ENCODE measurements at places on chromosomes 4 and X.

- no peak for DNase-seq
Observed at GRCh38 chrX:134074151-134074550, 88.8 kb upstream of the GPC3 start.

GRCh38 chr4:19752599-19752998, 499.1 kb upstream of the SLIT2 start:
- no peak for DNase-seq

GRCh38 chr4:6463311-6464289, 8.8 kb downstream of the PPP2R2C start:
- no peak for DNase-seq

DNA sequence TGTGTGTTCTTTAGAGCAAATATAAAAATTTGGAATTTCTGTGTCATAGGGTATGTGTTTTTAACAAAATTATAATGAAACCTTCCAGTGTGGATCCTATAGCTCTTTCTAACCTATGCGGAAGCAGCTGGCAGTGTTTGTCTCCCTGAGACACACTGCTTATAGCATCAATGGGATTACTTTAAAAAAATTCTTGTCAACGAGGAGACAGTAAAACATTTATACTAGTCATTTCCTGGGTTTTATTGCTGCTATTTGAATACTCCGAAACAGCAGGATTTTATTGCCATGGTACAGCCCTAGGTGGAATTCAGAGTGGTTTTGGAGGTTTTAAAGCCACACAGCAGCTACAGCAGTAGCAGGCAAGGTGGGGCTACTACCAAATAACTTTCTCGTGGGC, 145.1 kb upstream of the IL1RAPL2 start:
- DNase-seq: no peak

- DNase-seq: no peak
Observed at GRCh38 chrX:11541510-11541909, 124.2 kb downstream of the ARHGAP6 start.

DNA sequence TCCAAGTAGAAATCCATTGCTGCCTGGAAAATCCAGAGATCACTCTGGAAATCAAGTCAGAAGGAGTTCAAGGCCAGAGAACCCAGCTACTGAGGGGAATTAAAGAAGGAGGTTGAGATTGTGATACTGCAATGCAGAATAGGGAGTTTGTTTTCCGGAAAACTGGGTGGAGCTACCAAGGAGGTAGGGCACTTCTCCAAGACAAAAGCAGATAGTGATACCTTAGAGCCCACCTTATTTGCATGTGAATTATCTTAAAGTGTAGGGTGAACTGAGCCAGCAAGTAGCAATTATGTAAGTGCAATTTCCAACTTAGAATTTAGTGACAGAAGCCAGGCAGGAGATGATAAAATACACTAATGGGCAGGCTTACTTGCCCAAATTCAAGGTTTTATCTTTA, 178.9 kb downstream of the MID1 start:
- no peak for DNase-seq

GRCh38 chr4:121888134-121888533, 17.9 kb upstream of the BBS7 start:
- no peak for DNase-seq

All from D721Med (cell line).